Activated CD8-positive, alpha-beta memory T cell treated with anti-CD3 and anti-CD28 coated beads for 4 hours (primary cell): ENCODE measurements at places on chromosomes 2 and 18.

DNA sequence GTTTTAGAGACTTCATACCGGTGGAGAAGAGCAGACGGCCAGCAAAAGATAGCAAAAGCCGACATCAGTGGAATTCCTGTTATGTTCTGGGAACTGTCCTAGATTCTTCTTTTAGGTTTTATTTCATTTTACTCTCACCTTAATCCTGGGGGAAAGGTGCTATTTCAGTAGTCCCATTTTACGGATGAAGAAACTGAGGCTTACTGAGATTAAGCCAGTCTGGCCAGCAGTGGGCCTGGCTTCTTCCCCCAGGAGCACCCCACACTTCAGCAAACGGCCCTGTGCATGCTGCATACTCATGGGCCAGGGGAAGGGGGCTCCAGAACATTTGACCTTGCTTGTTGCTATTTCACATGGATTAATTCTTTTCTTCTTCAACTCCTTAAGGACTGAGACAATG lies 56.7 kb downstream of the NTSR2 start:
- DNase-seq = no peak

DNA sequence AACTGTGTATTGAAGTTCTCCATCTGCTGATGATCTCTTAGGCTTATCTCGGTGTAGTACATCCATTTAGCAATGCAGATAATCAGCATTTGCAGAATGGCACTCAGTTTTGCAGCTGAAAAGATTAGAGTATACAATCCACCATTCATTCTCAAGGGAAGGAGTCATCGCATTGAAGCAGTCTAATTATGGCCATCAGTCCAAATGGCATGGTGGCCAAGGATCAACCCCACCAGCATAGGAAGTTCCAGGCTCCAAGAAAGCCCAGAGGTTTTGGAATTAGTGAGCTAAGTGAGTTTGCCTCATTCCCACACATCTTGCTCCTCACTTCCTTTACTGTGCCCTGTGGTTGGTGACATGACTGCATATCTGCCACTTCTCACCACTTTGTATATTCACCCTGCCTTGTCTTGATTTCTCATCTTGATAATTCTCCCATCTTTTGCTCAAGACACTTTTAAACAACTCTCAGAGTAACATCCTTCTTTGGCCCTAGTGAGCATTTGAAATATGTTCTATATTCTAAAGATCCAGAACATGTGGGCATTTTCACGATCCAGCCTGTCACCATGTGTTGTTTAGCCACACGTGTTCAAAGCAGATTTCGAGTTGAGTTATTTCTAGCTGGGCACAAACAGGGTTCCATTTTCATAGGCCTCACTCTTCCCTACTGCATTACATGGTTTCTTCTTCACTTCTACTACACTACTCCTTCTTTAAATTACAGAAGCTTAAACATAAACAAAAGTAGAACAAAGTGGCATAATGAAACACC lies 1119.8 kb downstream of the TSN start:
- DNase-seq = no peak

DNA sequence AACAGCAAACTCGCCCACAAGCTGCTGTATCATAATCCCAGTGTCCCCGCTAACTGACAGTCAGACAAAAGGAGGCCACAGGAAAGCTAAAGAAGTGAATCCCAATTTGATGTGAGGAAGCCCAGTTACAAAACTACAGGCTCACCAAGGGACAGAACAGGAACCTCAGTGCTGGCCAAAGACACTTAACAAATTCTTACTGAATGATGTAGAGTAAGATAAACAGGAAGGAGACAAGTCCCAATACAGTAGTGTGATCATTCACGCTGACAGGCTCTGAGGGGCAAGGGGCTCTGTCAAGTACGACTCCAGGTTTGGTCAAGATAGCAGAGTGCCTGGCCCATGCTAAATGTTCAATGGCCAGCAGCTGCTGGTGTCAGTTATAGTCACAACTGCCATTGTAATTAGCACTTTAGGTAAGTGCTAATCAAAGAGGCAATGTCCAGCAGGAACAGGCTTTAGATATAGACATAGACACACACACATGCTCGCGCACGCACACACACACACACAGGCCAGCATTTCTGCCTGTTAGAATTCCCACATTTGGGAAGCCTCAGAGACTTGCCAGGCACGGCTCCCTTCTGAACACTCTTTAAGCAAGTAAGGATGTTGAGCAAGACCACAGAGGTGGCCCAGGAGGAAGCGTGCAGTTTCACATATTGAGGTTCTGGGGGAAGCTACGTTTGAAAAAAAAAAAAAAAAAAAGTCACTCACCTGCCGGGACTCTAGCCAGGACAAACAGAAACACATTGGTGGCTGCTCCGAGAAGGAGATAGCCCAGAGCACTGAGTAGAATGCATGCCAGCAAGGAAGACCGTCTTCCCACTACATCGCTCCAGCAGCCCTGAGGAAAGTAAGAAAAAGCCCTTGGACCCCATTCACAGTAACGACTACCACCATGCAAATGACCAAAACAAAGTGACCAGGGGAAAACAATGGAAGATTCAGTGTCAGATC lies 35.4 kb upstream of the TMEM182 start:
- DNase-seq = no peak

DNA sequence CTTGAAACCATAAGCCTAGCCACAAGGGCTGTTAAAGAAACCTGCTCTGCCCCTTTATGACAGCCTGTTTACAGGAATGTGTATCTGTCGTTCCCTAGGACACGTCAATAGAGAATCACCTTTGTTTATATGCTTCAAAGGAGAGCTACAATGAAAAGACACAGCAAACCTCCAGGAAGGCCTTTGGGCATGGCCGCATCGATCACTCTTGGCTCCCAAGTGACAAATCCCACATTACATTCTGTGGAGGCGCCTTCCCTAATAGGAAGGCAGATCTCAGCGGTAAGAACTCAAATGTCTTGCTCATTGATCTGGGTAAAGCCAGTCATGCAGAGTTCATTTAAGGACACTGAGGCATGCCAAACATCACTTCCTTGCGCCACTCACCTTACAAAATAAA lies 26.5 kb downstream of the KIAA2012 start:
- no peak for DNase-seq

- no peak for DNase-seq
These were observed 133.4 kb upstream of the GLI2 start for GRCh38 chr2:120602251-120602650.

- no peak for DNase-seq
These were observed 227.7 kb upstream of the BOD1L2 start for GRCh38 chr18:56919190-56919589.

GRCh38 chr2:229252280-229252679 lies 18.8 kb downstream of the PID1 start:
- DNase-seq = no peak

DNA sequence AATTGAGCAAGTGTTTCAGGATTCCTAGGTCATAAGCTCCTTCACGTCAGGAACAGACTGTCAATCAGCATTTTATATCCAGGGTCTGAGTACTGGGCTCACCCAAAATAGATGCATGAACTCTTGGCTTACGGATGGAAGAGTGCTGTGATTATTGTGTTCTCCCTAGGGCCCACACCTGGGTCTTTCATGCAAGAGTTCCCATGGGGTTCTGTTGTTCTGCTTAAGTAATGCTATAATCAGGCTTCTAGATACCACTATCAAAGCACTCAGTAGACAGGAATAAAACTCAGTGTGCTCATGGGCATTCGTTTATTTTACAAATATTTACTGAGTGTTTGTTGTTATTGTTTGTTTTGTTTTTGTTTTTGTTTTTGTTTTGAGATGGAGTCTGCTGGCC lies 46.4 kb upstream of the PMAIP1 start:
- no peak for DNase-seq

DNA sequence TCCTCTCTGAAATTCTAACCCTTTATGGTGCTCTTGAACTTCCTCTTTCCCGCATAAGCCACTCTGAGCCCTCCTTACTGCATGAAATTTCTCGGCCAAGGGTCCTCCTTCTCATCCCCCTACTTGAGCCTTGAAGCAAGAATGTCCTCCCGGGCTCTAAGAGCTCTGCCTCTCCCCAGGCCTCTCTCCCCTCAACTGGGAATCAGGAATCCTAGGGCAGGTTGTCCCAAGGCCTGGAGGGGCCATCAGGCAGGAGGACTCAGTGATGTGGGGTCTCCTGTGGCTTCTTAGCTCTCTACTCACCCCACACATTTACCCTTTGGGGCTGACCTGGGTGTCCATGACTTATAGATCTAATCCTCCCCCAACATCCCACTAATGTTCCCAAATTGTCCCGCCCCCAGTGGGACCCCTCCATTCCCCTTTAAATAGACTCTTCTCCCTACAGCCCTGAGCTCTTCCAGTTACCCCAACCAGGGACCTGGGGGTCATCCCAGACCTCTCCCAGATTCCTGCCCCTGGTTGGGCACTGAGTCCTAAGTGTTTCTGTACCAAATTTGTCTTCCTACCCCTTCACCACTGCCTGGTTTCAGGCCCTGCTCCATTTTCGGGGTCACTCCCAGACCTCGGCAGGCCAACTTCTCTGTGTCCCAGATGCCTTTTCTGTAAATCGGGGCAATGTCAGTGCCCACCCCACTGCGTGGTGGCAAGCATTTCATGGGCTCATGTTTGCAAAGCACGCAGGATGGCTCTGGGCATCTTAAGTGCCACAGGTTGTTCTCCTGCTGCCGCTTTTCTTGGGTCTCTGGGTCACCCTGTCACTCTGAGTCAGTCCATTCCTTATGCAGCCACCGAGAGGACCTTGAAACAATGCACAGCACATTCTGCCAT lies 171.2 kb downstream of the ASB1 start:
- no peak for DNase-seq

DNA sequence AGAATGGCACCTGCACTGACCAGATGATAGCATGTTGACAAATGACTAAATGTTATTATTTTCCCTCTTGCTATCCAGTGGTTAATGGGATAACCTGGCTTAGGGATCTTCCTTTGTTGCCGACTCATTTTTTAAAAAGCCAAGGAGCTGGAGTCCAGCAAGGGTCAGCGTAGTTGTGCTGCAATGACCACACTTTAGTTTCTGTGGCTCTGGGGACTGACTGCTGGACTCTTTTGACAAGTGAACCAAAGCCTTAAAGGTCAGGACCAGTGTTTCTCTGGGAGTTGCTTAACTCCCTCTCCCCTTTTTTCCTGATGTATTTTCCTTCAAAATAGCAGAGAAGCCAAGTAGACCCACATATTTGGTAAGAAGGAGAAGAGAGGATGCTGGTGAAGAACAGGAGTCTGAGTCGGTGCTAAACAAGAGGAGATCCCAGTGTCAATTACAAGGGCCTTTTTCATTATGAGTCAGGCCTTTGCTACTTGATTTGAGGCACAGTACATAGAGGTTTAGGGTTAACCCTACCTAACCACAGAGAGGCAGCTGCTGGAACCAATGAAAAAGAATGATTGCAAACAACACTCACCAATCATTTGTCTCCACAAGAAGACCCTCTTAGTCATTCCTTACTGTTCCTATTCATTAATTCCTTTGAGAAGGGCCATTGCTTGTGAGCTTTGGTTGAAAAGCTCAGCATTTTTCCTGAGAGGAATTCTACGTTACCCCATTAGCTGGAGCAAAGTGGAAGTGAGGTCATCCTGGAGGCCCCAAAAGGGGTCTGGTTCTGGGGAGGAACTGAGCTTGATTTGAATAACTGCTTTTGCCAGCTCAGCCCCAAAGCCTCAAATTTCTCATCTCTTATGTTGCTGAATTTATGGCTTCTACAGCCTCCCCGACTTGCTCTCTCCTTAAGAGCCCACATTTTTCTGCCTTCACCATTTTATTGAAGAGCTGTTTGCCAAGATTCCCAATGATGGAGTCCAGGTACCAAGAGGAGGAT lies 137.6 kb upstream of the HNMT start:
- DNase-seq = no peak

- no peak for DNase-seq
These were observed 6.1 kb downstream of the C2orf92 start for GRCh38 chr2:97675430-97676113.

DNA sequence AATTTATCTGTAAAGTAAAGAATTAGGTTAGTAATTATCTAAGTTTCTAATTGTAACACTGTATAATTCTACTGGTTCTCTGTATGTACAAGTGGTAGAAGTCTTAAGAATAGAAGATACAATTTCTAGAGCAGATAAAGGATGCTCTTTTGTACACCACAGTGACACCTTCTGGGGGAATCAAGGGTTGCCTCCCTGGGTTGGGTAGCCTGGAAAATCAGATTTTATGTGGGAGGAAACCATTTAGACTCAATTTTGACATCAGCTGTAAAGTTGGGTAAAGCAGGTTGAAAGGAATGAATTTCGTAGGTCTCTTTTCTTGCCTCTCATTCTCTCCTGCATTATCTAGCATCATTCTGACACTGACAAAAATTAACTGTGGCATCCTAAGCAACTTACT lies 354.8 kb downstream of the DCC start:
- no peak for DNase-seq

- DNase-seq = no peak
These were observed 138.1 kb downstream of the WDR7 start for GRCh38 chr18:56789004-56789888.

- DNase-seq = no peak
These were observed 51.9 kb downstream of the CDH2 start for GRCh38 chr18:28125051-28125450.

DNA sequence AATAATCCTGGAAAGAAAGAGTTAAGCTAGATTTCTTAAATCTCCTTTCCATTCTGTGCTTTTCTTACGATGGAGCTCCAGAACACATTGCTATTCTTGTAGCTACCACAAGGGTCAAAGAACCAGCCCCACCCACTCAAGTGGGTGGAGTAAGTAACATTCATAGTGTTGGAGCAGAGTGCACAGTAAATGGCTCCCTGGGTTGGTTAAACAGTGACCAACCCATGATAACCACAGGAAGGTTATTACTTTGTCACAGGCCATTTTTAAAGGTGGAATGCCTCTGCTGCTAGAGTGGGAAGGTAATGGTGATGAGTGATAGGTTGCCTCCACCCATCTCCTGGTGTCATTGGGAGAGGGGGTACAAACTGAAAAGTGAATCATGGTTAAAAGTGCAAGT lies 13.9 kb downstream of the ARPC2 start:
- no peak for DNase-seq

DNA sequence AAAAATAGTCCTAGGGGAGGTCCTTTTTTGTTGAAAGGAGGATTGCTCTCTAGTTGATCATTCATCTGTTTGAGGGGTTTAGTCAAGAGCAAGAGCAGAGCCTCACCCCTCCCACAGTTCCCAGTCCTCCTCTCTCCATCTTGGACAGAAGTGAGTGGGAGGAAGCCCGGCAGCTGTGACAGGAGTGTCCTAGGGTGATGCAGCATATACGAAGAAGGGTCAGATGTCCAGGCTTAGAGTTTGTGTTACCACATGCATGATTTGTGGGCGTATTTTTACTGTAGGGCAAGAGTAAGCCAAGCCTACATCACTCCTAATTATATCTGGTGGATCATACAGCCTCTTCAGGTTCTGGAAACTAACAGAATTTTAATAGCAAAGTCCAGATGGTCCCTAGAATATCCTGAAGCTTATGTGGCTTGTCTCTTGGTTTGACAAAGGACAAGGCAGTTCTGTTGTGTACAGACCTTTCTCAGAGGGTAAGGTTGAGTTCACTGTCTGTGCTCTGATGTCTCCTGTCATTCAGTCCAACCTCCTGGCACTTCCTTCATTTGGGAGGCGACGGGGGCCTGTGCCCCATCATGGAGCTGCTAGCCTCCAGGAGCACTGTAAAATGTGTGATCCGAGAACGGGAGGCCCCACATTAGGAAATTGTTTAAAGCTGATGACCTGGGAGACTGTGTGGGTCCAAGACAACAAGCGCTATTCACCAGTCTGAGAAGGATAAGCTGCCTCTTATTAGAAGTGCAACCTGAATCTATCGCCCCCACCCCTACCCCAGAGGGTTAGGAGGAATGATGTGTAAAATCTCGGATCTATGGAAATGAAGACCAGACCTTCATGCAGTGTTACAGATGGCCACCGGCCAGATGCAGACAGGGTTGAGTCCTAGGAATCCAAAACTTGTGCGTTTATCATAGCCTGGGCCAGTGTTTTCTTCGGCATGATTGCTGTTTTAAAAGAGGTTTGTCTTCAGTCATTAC lies 6.9 kb downstream of the CEP68 start:
- no peak for DNase-seq
